ENCODE measurements at places on chromosomes 2 and 18.

GRCh38 chr2:197092431-197092830 lies 165.9 kb upstream of the PGAP1 start:
- no peak for DNase-seq

GRCh38 chr18:23380001-23380550 lies 73.0 kb upstream of the RIOK3 start:
- DNase-seq: no peak

DNA sequence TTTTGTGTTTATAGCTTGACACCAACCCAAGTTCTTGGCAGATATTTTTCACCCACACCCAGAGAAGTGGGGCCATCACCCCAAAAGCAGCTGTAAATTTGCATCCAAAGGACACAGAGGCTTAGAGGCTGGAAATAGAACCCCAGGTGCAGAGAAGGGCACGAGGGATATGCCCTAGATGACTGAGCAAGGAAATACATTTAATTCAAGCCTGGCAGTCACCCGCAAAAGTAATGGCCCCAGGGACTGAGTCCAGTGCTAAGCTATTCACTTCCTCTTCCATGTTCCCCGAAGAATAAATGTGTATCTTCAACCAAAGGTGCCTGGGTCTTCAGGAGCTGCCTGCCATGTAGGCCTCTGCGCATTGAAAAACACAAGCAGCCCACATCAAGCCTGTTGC lies 14.0 kb upstream of the REG3G start:
- no peak for DNase-seq

- DNase-seq: no peak
Observed at GRCh38 chr2:222232372-222232771, 66.4 kb downstream of the PAX3 start.

DNA sequence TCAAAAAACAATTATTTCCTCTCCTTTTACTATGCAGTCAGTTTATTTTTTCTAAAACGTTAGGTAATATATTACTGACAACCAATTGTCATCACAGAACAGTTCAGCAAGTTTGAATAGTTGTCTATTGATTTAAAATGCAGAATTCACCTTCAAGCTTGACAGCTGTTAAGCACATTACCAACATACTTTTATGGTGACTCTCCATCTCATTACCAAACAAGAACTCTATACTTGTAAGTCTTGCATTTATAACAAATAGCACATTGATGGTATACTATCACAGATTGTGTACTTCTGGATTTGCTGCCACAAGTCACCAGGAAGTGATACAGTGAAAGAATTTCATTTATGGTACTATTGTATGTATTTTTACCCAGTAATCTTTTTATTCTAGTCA lies 99.4 kb upstream of the PPP1CB start:
- no peak for DNase-seq

DNA sequence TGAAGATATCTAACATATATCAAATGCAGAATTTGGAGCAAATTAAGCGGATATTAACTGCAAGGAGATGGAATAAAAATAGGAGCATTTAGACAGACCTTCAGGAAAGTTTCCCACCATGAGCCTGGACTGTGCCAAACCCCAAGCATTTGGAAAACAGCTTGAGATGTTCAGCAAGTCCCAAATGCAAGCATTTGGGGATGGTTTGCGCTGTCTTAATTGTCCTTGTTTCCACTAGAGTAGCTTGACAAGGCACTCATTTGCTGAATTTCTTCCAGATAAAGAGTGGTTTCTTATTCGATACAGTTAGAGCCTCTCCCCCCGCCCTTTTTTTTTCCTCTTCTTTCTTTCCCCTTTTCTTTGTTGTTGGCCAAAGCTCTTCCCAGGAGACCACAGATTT lies 77.1 kb upstream of the CDC42EP3 start:
- DNase-seq: no peak

DNA sequence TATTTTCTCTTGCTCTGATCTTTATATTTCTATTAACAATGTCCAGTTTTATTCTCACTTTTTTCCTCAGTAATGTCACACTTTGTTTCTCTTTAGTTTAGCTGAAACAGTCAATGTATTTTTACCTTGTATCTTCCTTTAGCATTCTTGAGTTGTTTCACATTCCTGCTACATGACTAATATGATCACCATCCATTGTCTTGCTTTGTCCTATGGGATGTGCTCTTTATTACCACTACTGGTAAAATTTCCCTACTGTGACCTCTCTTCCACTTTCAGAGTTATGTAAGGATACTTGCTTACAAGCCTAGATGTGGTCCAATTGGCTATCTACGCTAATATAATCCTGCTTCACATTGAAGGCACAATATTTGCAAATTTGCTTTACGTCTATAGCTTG lies 457.9 kb downstream of the PIK3C3 start:
- peak; percentile 60 for DNase-seq

GRCh38 chr2:113370030-113370429 lies 67.5 kb upstream of the ZNG1B start:
- DNase-seq: no peak

DNA sequence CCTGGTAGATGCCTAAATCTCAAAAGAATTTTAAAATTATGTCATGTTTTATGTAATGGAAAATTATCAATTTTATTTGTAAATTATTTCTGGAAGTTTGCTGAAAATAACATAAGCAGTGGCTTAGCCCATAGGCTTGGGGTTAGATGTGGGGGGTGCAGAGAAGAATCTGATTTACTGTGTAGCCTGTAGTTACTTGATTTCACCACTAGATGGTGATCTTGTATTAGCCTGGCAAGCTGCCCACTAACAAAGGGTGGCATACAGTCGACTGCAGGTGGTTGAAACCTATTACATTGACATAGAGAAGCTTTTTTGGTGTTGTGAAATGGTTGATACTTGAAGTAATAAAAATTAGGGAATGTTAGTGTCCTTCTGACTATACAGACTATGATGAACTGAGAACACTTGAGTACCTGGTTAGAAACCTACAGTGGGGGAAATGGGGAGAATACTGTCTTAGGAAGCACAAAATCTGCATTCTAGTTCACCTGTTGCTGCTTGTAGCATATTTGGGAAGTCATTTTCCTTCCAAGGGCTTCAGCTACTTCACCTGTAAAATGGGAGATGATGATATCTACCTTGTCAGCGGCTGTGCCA lies 191.0 kb upstream of the LHCGR start:
- peak; percentile 74 for DNase-seq

DNA sequence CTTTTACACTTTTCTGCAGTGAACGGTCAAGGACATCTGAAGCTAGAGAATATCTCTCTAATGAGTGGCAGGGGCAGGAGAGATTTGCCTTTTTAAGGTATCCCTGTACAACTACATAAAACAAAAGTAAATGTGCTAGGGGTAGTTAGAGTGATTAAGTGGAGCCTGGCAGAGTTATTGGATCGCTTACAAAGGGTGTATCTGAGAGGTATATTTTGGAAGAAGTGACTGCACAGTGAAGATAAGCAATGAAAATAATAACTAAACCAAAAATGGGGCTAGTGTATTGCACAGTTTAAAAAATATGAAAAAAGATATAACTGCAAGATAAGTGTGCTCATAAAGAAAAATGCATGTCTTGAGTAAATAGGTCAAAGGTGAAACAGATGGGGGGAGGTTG lies 193.5 kb upstream of the EPC2 start:
- no peak for DNase-seq

DNA sequence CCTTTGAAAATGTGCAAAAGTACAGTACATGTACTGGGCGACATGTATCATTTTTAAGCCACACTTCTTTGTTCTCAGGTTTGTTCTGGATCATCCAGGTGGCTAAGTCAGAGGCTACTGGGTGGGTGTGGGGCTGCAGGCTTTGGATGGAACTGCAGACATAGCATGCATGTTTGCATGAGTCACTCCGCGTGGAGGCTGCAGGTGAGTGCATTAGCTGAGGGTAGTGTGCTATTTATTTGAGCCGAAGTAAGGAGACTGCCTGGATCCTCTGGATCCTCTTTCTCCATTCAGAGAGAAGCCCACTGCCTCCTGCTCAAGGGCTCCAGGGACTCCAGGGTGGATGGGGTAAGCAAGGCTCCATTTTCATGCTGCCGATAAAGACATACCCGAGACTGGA lies 9.4 kb upstream of the NEURL3 start:
- DNase-seq: peak; percentile 43
